Stimulated activated CD4-positive, alpha-beta T cell treated with anti-CD3 and anti-CD28 coated beads, TNF-alpha, amount 100 ng/mL, for 1 hour (primary cell): ENCODE measurements at places on chromosomes 3 and 15.
A peak's percentile ranks its signal among the peaks of the same experiment; 100 is the strongest.

DNA sequence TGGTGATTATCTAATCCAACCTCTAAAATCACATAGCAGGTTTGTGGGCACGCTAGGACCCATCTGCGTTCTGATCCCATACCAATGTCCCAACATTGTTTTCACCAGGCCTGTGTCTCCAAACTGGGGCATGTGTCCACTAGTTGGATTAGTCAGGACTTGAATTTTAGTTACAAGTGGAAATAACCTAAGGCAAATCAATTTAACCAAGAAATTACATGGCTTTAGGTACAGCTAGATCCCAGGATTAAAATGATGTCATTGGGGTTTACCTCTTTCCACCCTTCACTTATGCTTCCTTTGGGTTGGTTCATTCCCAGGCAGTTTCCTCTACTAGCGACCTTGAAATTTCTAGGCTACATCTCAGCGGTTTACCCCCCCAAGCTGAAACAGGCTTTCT is 47.2 kb upstream of the PXYLP1 start:
- DNase-seq = no peak

DNA sequence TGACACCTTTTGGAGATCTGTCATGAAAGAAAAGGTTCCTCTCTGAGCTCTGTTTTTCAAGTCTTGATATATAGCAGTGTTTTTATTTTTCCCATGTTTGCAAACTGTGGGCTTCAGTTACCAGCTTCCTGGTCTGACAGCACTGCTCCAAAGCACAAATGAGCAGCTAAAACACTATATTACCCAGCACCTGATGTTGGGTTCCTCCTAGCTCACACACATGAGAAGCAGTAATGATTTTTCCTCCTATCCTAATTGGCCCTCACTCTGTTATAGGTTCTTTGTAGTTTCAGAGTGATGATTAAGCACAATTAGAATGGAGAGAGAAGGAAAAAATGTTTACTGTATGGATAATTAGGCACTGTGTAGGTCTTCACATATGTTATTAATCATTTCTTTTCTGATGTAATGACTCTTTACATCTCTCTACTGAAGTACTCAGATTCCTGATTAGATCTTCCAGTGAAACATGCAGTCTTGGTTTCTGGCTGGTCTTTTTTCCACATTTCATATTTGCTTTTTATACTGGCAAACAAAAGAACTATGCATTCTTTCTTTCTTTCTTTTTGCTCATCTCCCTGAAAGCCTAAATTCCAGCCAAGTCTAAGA is 939.7 kb downstream of the NSUN3 start:
- DNase-seq = no peak

- no peak for DNase-seq
These were observed 189.0 kb upstream of the HES1 start for GRCh38 chr3:193946945-193947344.

DNA sequence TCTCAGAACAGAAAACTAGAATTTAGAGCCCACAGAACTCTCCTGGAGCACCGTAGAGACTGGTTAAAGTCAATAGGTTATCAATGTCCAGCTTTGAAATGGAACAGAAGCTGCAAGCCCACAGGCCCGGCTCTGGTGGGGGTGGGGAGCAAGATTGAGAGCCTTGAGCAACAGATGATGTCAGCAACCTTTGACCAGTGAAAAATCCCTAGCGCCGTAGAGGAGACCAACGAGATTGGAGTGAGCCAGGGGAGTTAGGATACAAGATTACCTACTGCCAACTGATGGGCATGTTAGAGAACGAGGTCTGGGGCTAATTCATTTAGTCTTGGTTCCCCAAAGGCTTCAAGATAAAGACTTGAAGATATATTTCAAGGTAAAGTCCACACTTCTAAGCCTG is 345.5 kb upstream of the LMCD1 start:
- DNase-seq = no peak

DNA sequence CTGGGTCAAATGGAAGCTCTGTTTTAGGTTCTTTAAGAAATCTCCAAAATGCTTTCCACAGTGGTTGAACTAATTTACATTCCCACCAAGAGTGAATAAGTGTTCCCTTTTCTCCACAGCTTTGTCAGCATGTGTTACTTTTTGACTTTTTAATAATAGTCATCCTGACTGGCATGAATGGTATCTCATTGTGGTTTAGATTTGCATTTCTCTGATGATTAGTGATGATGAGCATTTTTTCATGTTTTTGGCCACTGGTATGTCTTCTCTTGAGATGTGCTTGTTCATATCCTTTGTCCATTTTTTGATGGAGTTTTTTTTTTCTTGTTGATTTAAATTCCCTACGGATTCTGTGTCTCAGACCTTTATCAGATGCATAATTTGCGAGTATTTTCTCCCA is 745.0 kb upstream of the BCHE start:
- DNase-seq = no peak

DNA sequence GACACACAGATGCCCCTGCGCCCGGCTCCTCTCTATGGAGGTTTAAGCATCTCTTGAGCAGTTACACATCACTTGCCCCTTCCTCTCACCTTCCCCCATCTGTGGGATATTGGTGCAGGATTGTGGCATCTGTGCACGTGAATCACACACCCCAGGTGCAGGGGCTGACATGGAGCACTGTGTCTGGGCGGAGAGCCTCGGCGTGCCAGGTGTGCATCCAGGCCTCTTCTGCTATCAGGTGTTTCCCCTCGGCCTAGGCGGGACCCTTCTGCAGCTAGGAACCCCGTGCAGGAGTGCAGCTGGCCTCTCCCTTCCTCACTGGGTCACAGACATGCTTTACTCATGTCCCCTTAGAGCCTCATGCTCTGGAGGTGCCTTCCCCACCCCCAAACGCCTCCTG is 33.4 kb upstream of the MUC13 start:
- DNase-seq = no peak

DNA sequence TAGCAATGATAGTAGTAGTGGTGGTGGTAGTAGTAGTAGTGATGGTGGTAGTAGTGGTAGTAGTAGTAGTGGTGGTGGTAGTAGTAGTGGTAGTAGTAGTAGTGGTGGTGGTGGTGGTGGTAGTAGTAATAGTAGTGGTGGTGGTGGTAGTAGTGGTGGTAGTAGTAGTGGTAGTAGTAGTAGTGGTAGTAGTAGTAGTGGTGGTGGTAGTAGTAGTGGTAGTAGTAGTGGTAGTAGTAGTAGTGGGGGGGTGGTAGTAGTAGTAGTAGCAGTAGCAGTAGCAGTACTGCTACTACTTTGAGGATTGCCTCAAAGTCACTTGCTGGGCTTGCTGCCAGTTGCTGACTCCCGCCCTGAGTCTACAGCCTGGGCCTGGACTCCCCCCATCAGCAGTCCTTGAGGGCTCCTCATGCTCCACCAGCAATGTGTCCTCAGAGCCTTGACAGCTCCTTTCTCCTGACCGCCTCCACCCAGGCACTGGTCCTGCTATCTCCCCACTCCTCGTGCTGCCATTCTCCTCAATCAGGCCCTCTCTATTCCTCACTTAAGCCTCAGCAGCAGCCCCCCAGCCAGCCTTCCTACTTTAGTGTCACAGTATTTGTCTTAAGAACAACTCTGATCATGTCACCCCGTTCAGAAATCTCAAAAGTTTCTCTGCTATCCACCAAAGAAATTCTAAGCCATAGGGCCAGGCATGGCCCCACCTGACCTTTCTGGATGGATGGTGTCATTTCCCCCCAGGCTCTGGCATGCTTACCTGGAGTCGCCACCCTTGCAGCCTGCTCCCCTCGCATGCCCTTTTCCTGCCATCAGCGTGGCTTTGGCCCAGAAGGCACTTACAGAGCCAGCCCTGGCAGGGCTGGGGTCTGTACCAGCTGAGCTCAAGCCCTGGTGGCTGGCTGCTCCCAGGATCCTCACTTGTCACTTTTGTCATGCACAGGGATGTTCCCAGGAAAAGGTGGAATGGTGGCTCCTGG is 45.6 kb downstream of the DLEC1 start:
- no peak for DNase-seq

GRCh38 chr3:185253645-185254410 is at the start of gene EHHADH:
Gene EHHADH, minus strand, starts transcription at chr3:185254049. Its CDS starts 27 bp downstream, at chr3:185254022.
- DNase-seq = peak; percentile 30

GRCh38 chr15:92391640-92392039 is 2.0 kb upstream of the ST8SIA2 start:
- no peak for DNase-seq

DNA sequence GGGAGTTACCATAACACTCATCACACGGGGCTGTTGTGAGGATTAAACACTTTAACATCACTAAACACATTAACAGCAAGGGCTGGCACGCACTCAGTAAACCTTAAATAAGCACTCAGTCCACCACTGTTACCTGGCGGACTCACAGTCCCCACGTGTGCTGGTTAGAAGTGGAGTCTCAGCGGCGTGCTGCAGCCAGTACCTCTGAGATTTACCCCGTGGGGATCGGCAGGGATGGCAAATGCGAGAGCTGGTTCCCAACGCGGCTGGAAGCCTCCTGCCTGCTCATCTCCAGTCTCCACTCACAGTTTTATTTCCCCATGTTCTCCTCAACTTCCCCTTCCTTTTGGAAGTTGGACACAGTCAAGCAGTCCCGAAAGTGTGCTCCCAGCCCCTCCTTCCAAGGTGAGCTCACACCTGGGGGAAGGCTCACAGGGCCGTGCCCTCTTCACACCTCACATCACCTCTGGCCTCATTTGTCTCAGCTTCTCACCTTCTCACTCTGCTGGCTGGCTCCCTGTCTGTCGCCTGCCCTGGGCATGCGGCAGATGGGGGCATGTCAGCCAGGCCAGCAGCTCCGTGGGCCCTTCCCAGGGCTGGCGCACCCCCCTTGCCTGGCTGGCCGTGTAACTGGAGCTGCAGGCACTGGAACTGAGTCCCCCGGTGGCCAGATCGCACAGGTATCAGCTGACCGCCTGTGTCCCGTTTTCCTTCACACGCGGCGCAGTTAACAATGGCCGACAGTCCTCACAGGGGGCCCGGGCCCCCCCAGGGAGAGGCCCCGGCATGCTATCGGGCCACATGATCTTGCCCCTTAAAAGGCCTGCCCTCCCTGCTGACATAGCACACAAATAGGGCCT is 87.1 kb downstream of the WNT7A start:
- no peak for DNase-seq

DNA sequence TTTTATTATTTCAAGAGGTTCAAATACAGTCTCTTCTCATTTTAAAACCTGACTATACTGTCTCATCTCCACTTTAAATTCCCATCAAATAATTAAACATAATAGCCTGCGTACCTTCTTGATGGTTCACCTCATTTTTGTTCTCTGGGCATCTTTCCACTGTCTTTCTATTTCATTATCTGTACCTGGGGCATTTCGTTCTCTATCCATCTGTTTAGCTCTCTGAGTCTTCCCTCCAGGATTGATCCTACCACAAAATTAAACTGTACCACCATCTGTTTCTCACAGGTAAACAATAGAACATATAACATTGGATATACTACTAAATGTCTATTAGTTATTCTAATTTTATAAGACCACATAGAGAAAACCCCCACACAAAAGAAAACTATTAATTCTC is 1331.4 kb downstream of the NSUN3 start:
- DNase-seq = no peak

DNA sequence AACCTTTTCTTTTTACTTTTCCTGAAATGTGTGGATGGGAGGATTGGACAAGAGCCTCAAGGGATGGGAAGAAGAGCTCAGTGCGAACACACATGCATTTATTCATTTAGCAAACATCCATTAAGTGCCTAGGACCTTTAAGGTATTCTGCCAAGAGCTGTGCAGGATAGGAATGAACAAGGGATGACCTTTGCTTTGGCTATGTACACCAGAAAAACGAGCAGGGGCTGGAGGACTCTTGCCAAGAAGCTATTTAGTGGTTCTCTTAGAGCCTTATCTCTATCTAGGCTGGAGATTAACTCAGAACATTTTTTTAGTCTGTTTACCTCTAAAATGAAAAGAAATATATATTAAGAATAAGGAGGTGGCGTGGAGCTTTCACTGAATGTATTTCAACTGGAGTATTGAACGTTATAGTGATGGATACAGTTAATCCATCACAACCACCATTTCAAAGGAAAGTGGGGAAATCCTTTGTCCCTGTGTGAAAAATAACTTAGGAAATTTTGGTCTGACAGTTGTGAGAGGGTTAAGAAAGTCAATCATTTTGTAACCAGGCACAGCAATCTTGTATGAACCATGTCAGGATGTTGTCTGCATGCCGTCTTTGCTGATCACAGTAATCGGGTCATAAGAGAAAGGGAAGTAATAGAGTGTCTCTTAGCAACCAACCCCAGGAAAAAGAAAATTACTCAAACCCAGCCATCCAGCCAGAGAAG is 279.0 kb downstream of the LPP start:
- DNase-seq = no peak

GRCh38 chr15:63231706-63232105 is 42.3 kb downstream of the RAB8B start:
- no peak for DNase-seq
